Neural progenitor cell (in vitro differentiated cells): ENCODE measurements at places on chromosomes 6 and 20. TPM values are rescaled to one million over a fixed set of nuclear protein-coding genes. Genes with fewer than 3 reads are reported as not detected.

The HS3ST5 gene
- 0.34 and 0.37 TPM in 2 replicates for total RNA-seq

The SLC17A1 gene
- total RNA-seq = not detected in 2 replicates

The MUC22 gene
- total RNA-seq = 0.03 TPM in 1 of 2 replicates, not detected in the other

- peak; percentile 65 for DNase-seq
Measured at GRCh38 chr6:46014511-46015118, 1.0 kb downstream of the CLIC5 start.

GRCh38 chr6:80641591-80641990 is 535.1 kb downstream of the BCKDHB start:
- DNase-seq = no peak

- no peak for DNase-seq
Measured at GRCh38 chr6:110467566-110468140, 8.8 kb downstream of the SLC22A16 start.

The CDK5RAP1 gene
- 42.0 TPM in 2 replicates for total RNA-seq
